ENCODE measurements at places on chromosomes 7 and 10. TPM values are rescaled to one million over a fixed set of nuclear protein-coding genes. Genes with fewer than 3 reads are reported as not detected.

DNA sequence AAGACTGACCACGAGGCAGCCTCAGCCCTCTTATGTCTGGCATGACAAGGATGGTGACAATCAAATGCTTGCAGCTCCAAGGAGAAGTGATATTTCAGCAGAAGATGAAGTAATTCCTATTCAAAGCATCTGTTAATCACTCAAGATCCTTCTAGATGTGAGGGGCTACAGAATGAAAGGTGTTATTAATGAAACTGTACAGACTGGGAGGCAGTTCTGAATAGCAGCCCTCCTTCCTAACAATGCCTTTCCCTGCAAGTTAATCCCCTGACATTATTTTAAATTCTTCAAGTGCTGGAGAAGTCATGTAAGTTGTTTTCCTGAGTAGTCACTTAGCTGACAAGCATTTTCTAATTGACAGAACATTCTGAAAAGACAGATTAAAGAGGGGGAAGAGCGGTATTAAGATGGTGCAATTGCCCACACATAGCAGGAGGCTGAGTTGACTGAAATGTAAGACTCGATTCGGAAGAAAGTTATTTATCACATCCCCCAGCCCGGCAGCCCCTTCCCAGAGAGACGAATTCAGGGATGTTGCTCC, 300.8 kb downstream of the GRID1 start:
- no peak for DNase-seq

- DNase-seq, result no peak
Measured at GRCh38 chr10:32851301-32851700, 106.7 kb downstream of the ITGB1 start.

The OSBPL3 gene
- 9.7 TPM for total RNA-seq

- no peak for DNase-seq
Measured at GRCh38 chr10:4280461-4281189, 495.6 kb upstream of the KLF6 start.

The PRRT4 gene
- total RNA-seq, result 0.38 TPM

DNA sequence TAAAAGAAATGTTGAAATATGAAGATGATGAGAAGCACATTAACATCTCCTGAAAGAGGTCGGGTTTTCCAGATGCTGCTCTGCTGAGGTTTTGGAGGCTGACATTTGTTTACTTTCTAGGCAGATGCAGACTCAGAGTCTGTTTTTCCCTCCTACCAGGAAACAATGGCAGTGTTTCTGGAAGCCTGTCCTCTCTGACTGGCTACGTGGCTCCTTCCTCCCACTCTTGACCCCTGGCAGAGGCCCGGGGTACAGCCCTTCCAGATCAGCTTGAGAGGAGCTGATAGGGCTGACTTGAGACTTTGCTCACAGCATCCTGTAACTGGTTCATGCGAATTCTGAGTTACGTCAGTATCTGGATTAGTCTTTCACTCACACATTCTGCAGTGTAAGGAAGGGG, 41.1 kb upstream of the IL15RA start:
- no peak for DNase-seq

GRCh38 chr7:32094516-32094915, 24.3 kb upstream of the PDE1C start:
- DNase-seq, result no peak

The OGDHL gene
- 0.30 TPM for total RNA-seq

The NRG3 gene
- total RNA-seq, result not detected

GRCh38 chr10:59898125-59898835, 8.1 kb downstream of the CCDC6 start:
- DNase-seq, result no peak

The TCERG1L gene
- total RNA-seq, result 0.27 TPM

DNA sequence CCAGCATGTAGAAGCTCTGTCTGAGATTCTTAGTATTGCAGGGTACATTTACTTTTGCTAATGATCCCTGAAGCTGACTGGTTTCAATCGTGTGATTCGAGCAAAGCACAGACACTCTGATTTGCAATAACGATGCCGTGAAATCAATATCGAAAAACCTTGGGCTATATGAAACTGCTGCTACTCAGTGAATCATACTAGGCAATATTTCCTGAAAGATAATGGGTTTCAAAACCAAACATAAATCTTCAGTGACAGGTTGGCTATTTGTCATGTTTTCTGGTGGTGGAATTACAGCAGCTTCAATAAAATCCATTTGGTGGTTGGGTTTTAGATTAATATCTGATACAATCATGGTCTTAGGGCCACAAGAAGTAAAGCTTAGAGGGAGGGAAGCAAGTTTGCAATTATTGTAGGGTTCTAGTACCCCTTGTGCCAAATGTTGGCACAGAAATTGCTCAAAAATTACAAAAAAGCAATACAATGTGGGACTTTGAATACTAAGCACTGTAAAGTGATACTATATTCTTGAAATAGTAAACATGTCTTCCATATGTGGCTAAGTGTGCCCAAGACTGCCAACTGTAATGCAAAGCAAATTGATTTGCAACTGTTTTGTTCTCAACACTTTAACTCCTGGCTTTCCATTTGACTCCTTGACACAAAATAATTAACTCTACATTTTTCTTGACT, 112.4 kb upstream of the JAZF1 start:
- DNase-seq, result no peak

The LBX1 gene
- 0.12 TPM for total RNA-seq

The GSAP gene
- 39.7 TPM for total RNA-seq

- DNase-seq, result peak; percentile 9
Measured at GRCh38 chr10:52597189-52597863, 175.3 kb downstream of the MBL2 start.

GRCh38 chr7:151351967-151352366, 10.4 kb downstream of the NUB1 start:
- DNase-seq, result no peak

GRCh38 chr10:4043897-4044665, 259.1 kb upstream of the KLF6 start:
- DNase-seq, result no peak

- DNase-seq, result no peak
Measured at GRCh38 chr10:80126876-80127275, 5.7 kb upstream of the PLAC9 start.

- DNase-seq, result no peak
Measured at GRCh38 chr7:80885757-80886156, 33.1 kb downstream of the SEMA3C start.

GRCh38 chr10:43231523-43232078, 35.3 kb downstream of the RASGEF1A start:
- DNase-seq, result no peak

The STEAP1B gene
- 5.4 TPM for total RNA-seq

The ANKRD61 gene
- total RNA-seq, result 0.72 TPM

DNA sequence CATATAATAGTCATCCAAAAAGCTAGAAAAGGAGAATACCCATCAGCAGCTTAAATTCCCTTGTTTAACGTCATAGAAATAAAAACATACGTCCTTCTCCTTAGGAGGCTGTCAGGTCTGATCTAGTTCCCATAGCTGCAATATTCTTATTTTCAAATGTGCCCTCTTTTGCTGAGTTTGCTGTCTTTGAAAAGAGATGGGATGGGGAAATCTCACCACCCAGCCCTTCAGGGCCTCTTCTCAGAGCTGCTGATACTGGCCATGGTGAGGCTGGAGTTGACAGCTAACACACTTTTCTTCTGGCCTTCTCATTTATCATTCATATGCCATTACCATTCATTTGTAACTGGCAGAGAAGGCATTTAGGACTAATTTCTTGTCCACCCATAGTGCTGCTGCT, 5.1 kb upstream of the PCGF5 start:
- DNase-seq, result no peak

The CPA5 gene
- not detected for total RNA-seq

DNA sequence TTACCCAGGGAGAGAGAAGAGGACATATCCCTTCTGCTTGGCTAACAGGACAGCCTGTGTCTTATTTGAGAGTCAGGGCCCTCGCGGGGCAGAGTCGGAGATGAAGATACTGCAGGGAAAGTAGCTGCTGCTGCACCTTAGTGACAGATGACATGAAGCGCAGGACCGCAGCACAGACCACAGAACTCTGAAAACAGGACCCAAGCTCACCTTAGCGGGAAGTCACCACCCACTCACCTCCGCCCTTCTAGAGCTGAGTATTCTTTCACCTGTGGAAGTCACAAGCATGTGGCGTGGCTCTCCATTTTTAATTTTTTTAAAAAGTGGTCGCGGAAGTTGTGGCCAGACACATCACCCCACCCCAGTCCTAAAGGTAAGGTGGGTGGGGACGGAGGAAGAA, 191.4 kb downstream of the FAM107B start:
- DNase-seq, result no peak

GRCh38 chr7:64046041-64046389, 781 bp downstream of the ZNF727 start:
- DNase-seq, result no peak

Measured in NCI-H460 (cell line).